ENCODE measurements at places on chromosomes 5 and 9.

GRCh38 chr5:75049456-75050351 is 2.7 kb downstream of the GCNT4 start:
- peak; percentile 71 for DNase-seq

DNA sequence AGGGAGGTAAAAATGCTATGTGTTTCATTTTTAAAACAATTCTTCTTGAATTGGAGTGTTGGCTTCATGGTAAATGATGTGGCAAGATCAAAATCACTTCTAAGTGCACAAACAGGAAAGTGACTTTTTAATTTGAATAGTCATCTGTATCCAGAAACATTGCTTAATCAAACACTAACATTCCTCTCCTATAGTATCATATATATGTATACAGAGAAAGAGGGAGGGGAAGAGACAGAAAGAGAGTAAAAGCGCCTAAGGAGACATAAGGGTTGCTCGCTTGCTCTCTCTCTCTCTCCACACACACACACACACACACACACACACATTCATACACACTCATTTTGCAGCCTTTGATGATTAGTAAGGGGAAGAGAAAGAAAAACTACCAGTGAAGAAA is 95.4 kb upstream of the PRDM9 start:
- no peak for DNase-seq

DNA sequence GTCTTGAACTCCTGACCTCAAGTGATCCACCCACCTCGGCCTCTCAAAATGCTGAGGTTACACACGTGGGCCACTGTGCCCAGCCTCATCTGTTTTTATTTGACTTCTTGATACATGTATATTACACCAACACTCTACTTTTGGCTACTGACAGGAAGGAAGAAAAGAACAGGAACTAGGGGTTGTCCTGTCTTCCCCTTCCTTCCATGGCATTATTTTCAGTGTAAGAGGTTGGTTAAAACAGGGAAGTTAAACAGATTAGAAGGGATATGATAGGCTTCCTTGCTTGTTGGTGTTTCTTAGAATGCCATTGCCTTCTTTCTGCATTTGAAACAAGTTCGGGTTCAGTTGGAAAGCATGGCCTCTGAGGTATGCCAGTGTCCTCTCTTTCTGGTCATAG is 312.8 kb downstream of the NDUFS4 start:
- no peak for DNase-seq

DNA sequence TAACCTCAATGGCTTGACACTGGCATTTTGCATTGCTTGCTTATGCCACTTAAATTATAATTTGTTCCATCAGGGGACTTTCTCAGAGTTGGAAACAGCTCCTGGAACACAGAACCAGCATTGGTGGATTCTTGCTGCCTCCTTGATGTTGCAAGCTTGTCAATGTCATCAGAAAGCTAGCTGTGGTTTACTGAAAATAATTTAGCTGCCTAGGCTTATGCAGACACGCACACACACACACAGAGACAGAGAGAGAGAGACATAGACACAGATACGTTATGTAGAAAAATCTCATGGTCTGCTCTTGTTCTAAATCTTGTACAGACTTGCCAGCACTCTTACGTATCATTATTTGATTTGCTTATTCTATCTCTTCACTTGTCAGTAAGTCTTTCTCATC is 78.0 kb downstream of the HMHB1 start:
- DNase-seq, result no peak

- no peak for DNase-seq
Measured at GRCh38 chr5:148853868-148854267, 27.5 kb downstream of the ADRB2 start.

- no peak for DNase-seq
Measured at GRCh38 chr9:121672986-121673385, 21.6 kb downstream of the DAB2IP start.

DNA sequence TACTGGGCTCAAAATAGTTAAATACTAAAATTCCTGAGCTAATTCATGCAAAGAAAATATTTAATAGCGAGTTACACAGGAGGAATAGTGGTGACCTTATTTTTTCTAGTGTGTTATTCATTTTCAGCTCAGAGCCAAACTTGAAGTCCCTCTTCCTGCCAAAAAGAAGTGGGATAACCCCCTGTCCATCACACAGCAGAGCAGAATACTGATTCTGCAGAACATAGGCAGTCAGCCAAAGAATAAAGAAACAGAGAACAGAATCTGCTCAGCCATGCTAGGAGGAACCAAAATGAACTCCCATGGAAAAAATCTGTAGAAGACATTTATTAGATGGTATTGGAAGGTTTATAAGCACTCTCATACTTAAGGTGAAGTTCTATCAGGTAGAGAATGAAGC is 49.4 kb upstream of the GRIN3A start:
- no peak for DNase-seq

DNA sequence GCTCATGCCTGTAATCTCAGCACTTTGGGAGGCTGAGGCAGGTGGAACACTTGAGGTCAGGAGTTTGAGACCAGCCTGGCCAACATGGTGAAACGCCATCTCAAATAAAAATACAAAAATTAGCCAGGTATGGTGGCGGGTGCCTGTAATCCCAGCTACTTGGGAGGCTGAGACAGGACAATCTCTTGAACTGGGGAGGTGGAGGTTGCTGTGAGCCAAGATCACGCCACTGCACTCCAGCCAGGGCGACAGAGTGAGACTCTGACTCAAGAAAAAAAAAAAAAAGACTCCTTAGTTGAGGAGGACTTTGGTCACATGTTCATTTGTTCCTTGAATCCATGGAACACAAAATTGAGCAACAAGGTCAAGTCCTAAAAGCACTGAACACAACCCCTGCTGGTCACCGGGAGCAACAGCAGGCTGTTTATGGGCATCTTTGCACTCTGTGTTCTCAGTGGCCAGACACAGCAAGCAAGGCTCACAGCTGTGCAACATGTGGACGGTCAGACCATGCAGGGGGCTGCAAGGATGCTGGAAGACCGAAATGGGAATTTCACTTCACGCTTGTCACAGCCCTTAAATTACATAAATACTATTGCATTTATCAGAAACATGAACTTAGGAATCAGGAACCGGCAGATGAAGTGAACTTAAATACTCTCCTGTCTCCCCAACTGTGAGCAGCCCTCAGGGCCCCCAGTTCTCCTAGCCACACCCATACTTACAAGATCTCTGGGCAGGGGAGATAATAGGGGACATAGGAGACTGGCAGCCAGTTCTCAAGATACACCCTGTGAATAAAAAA is 2.8 kb downstream of the GBGT1 start:
- peak; percentile 55 for DNase-seq

- no peak for DNase-seq
Measured at GRCh38 chr5:73229271-73229670, 56.3 kb downstream of the TMEM174 start.

GRCh38 chr5:173969167-173970049 is 19.6 kb upstream of the C5orf47 start:
- no peak for DNase-seq

GRCh38 chr5:30802961-30803705 is 390.4 kb upstream of the CDH6 start:
- no peak for DNase-seq

- no peak for DNase-seq
Measured at GRCh38 chr5:150035139-150035895, 34.8 kb downstream of the HMGXB3 start.

DNA sequence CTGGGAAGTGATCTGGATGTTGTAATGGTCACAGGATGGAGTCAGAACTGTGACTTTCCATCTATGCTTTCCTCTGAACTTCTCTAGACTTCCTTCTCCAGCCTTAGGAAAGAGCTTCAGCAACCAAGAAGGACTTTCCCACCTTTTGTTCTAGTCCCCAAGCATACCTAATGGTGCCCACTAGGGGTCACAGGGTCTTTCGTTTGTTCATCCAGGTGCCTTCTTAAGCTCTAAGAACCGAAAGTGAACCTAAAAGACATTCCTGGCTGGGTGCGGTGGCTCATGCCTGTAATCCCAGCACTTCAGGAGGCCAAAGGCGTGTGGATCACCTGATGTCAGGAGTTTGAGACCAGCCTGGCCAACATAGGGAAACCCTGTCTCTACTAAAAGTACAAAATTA is 1.8 kb upstream of the WNT8A start:
- no peak for DNase-seq

DNA sequence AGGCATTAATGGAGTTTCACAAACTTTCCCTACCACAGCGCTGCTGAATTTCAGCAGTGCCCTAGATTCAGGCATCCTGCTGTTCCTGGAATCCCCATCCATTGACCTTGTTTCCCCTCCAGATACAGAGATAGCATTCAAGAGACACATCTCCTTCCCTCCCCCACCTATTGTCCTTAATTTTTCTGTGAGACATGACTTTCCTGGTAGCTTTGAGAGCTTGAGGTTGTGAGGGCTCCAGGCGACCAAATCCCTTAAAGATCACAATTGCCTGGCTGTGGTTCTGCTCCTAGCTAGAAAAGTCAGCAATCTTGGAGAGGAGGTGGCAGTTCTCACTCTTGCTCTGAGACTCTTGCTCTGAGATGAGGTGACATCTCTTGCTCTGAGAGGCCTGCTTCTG is 48.0 kb downstream of the PRR16 start:
- DNase-seq, result no peak

DNA sequence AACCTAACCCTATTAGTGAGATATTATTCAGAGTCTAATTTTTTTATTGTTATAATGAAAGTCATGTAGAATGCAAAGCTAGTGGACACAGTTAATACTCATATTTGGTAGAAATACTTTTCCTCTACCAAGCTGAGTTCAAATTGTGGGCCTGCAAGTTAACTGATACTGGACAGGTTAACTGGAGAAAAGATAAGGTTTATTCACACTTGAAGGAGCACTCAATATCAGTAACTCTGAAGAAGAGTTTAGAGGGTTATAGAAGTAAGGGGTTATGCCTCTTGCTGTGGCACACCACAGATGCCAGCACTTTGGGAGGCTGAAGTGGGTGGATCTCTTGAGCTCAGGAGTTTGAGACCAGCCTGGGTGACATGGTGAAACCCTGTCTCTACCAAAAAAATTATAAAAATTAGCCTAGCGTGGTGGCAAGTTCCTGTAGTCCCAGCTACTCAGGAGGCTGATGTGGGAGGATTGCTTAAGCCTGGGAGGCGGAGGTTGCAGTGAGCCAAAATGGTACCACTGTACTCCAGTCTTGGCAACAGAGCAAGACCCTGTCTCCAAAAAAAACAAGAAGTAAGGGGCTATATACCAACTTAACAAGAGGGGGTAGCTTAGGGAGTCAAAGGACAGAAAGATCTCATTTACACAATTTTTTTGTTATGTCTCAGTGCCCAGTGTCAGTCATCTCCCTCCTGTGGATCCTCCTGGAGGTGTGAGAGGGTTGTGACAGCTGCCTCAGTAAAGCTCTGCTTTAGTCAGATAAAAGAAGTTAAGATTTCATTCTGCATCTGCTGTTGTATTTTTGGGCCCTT is 121.2 kb upstream of the GRHPR start:
- DNase-seq, result no peak

DNA sequence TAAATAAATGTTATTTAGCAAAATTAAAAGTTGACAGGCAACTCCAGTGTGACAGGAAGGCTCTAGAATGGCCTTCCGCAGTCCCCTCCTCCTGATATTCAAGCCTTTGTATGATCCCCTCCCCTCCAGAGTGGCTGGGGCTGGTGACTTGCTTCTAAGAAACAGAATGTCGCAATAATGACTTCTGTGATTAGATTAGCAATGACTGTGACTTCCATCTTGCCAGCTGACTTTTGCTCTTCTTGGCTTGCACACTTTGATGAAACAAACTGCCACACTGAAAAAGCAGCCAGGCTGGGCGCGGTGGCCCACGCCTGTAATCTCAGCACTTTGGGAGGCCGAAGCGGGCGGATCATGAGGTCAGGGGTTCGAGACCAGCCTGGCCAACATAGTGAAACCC is 106.5 kb upstream of the LARP1 start:
- no peak for DNase-seq

GRCh38 chr5:35863159-35863558 is 6.5 kb downstream of the IL7R start:
- no peak for DNase-seq

DNA sequence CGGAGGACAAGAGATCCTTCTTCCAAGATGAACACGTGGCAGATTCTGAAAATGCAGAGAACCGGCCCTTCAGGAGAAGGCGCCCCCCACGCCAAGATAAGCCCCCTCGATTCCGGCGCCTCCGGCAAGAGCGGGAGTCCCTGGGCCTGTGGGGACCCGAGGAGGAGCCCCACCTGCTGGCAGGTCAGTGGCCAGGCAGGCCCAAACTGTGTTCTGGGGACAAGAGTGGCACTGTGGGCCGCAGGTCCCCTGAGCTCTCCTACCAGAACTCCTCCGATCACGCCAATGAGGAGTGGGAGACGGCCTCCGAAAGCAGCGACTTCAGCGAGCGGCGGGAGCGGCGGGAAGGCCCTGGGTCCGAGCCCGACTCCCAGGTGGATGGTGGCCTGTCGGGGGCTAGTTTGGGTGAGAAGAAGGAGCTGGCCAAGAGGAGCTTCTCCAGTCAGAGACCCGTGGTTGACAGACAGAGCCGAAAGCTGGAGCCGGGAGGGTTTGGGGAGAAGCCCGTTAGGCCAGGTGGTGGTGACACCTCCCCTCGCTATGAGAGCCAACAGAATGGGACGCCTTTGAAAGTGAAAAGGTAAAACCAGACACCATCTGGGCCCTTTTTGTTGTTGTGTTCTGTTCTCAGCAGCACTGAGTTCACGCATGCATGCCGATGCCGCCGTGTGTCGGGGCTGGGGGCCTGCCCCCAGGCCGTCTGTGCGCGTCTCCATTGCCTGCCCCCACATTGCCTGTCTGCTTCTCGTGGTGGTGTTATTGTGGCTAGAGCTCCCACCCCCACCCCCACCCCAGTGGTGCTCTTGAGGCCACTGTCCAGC is 26.6 kb upstream of the POMT1 start:
- no peak for DNase-seq

- DNase-seq, result no peak
Measured at GRCh38 chr5:98954392-98955028, 25.7 kb upstream of the CHD1 start.

DNA sequence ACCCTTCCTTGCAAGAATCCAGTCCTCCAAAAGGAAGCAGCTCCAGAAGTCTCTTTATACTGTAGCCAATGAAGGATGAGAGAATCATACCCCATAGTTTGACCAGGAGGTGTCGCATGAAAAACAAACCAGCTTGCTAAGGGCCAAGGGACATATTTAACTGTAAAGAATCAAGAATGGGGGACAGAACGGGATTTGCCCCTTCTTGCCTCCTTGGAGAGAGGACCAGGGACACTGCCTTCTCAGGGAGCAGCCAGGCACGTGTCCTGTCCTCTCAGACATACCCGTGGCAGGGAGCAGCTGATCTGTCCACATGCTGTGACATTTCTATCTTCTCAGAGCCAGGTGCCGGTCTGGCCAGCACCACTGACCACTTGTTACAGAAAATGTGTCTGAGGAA is 11.7 kb downstream of the PRUNE2 start:
- no peak for DNase-seq

- peak; percentile 55 for DNase-seq
Measured at GRCh38 chr5:77143998-77144836, 57.1 kb upstream of the ZBED3 start.

GRCh38 chr5:134582281-134582680 is 50.3 kb downstream of the SAR1B start:
- DNase-seq, result no peak

DNA sequence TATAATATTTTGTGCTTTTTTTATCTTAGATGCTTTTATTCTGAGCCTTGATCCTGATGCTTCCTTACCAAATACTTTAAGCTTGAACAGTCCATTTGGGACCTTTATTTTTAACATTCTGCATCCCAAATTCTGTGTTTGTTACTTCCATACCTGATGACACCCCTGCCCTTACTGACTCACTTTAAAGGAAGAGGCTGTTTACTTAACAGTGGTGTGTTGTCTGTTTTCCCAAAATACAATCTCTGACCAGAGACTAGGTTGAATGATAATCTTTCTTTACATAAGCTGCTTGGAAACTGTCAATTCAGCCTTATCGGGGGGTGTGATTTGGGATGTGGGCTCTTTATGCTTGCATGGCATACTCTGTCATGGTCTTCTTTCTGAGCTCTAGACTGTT is 71.1 kb downstream of the SNX24 start:
- no peak for DNase-seq
